ENCODE measurements at places on chromosomes 11 and 22.

DNA sequence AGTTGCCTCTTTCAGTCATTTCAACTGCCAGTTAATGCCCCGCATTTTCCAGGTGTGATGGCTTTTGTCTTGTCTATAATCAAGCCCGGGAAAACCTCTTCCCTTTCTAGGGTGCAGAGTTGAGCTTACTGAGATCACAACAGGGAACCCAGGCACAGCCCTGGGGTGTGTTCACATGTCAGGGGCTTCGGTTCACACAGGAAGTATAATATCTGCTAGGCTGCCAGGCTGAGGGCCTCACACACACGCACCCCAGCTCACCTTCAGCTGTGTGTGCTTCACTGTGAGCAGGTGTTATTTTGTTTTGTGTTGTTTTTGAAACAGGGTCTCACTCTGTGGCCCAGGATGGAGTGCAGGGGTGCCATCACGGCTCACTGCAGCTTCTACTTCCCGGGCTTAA, 9.7 kb upstream of the SOX10 start:
- DNase-seq, result no peak

GRCh38 chr11:75269367-75269660, 28.7 kb downstream of the TPBGL start:
- no peak for DNase-seq

GRCh38 chr11:118010738-118011461, 24.7 kb downstream of the IL10RA start:
- no peak for DNase-seq

GRCh38 chr22:41699264-41700107, at the start of gene MEI1:
Gene MEI1, plus strand, starts transcription at chr22:41699503. Its CDS starts 36 bp downstream, at chr22:41699539.
- peak; percentile 68 for DNase-seq

DNA sequence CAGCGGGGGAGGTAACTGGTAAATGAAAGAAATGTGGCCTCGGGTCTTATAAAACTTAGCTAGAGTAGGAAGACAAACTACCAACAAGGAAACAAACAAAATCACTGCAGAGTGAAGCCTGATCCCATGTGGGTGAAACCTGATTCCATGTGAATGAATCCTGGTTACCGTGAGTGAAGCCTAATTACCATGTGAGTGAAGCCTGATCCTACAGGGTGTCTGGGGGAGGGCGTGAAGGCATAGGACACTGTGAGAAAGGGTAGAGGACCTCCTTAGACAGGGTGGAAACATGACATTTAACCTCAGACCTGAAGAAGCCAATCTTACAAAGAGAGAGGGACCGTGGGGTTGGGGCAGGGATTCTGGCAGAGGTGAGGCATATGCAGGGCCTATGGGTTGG, 106.2 kb upstream of the USP47 start:
- no peak for DNase-seq

DNA sequence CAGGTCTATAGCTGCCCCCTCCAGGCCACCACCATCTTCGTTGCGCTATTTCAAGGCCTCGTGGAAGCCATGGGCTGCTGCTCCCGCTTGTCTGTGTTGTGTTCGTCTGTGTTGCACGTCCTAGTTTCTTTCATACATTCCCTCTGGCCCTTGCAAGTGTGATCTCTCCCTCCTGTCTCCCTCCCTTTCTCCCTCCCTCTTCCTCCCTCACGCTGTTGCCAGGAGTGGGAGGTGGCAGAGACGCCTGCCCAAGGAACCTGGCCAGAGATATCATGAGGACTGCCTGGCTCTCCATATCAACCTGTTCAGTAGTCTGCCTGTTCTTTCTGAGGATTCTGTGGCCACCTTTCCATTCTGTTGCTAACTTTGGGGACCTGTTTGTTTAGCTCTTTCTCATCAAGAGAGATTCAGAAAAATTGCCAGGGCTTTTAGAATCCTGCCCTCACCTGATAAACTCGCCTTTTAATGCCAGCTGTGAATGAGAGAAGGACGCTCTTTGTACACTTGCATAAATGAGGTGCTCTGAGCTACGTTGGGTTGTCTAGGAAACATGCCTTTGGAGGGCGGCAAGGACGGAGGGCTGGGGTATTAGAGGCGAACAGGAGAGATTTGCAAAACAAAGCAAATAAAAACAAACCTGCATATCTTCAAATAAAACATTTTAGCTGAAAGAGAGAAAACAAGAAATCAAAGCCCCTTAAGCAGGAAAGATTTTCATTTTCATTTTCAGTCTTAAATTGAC, 185.2 kb downstream of the TBC1D22A start:
- no peak for DNase-seq

Data from activated gamma-delta T cell (primary cell).